Activated CD4-positive, alpha-beta T cell treated with anti-CD3 and anti-CD28 coated beads, Interleukin-2, amount 50 U/mL, for 24 hours (primary cell): ENCODE measurements at places on chromosomes 5 and 9.

GRCh38 chr9:131087354-131087893, 8.9 kb upstream of the AIF1L start:
- DNase-seq = no peak

DNA sequence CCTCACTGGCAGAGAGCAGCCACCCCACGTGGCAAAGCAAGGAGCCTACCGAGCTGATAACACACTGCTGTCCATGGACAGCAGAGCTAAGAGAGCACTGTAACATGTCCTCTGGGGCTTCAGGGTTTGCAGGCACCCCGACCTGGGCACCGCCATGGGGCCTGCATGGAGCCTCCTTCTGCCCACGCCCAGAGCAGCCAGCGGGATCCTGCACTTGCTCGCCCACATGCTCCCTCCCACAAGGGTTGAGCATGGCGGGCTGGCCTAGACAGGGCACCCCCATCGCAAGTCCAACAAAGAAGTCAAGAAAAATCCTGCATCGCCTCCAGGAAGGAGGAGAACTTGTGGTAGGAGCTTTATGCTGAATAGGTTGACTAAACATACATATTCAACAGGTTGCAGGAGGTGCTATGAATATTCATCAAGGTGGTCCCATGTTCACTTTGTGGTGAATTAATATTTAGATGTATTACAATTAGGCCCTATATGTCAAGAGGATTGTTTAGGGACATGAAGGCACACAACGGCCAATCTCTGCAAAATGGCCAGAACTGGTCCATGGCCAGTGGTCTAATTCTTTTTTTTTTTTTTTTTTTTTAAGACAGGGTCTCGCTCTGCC, 3.8 kb upstream of the MIGA2 start:
- no peak for DNase-seq

GRCh38 chr9:37239224-37239859, 119.0 kb downstream of the ZCCHC7 start:
- DNase-seq = no peak

DNA sequence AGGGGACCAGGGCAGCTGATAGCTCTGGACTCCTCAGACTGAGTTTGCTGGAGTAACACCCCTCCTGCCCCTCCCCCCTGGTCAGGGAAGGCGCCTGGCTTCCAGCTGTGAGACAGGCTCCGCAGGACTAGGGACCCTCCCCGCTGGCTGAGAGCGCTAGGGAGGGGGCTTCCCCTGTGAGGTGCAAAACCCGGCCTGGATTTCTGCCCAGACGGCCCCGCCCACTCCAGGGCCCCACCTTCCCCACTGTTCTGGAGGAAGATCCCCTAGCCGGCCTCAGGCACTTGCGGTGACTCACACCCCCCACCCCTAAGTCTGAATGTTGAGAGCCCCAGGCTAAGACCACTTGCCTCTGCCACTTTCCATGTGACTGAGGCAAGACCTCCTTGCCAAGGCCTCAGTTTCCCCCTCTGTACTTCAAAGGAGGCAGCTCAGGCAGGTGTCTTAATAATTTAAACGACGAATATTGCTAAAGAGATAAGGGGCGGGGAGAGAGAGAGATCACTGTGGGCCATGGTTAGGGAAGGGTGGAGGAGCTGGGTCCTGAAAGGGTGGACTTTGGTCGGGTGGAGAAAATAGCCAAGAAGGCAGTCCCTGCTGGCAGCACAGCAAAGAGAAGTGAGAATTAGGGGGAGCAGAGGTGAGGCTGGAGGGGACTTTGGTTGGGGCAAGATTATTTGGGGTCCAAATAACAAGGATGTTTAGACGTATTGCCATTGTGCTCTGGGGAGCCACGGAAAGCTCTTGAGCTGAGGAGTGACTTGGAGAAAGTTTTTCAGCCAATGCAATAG, 1.0 kb upstream of the DAB2IP start:
- DNase-seq = no peak

- DNase-seq = no peak
These were observed 9.3 kb downstream of the KIAA1191 start for GRCh38 chr5:176352116-176352878.

- DNase-seq = no peak
These were observed 311.2 kb downstream of the TRIM32 start for GRCh38 chr9:116998305-116998704.

DNA sequence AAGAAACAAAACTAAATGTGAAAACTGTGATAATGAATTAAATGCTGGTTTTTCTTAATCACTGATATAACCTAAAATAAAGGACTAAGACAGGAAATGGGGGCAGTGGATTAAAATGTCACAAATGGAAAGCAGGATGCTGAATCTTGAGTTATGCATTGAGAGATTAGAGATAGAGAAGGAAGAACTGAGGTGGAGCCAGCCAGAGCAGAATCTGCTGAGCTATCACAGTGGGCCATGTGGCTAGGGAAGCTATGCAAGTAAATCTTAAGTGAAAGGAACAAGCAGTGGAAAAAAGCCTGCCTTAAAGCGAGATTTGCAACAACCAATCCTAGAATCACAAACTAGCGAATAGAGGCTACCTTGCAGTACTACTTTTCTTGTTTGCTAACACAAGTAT, 188.5 kb upstream of the RASA1 start:
- no peak for DNase-seq

DNA sequence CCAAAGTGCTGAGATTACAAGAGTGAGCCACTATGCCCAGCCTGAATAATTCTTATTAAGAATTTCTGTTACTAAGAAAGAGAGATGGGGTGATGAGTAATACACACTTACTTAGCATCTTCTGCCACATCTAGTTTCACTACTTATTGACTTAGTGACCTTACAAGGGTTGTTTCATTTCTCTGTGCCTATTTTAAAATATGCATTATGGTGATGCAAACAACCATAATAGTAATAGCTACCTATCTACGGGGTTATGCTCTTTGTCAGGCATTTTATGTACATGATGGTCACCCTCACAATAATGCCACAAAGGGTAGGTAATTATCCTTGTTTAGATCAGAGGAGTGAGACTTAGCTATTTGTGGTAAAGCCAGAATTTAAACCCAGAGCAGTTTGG, 499.0 kb upstream of the SGCD start:
- DNase-seq = no peak

GRCh38 chr9:135085830-135086546, 1.5 kb upstream of the OLFM1 start:
- DNase-seq = no peak

DNA sequence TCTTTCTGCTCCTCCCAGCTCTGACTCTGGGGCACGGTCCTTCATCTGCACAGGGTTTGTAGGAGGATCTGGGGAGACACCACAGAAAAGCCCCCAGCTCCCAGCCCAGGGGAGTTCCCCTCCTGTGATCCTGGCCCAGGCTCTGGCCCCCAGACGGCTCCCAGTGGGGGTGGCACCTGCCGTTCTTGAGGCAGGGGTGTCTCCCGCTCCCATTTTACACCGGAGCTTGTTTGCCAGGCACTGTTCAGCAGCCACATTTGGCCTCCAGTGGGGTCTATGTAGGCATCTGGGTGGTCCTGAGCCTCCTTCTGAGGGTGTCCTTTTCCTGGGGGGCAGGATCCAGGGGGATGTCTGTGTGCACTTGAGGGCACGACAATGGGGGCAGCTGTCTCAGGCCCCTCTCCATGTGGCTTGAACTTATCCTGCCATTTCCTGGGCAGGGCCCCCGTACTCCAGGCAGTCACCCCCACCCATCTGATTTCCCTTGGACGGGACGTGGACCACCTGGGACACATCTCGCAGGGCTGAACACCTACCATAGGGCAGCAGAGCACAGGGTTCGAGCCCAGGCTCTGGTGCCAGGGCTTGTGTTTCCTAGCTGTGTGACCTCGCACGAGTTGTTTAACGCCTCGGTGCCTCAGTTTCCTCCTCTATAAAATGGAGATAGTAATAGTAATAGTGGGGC, 275.0 kb upstream of the MVB12B start:
- no peak for DNase-seq

DNA sequence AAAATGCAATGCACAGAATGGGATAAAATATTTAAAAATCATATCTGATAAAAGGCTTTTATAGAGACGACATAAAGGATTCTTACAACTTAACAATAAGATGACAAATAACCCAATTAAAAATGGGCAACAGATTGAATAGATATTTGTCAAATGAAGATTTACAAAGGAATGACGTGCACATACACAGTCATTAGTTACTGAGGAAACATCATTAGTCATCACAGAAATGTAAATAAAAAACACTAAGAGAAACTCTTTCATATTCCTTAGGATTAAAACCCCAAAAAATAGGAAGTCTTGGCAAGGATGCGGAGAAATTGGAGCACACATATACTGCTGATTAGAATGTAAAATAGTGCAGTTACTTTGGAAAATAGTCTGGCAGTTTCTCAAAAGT, 1886.0 kb upstream of the CDH6 start:
- DNase-seq = no peak

DNA sequence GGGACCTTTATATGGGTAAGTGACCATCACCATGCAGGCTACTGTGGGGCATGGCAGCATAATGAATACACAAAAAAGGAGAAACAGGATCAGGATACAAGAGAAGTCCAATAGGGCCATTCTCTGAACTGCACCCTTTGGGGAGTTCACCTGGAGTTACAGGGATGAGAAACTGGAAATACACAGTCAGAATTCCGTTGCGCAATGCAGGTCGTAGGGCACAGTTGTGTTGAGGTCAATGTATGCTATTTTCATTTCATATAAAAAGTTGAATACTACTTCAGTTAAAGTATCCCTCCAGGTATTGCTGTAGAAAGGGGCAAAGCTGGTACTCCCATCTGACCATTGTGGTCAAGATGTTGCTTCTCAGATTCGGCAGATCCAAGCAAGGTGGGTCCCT, 471.4 kb downstream of the DMRT2 start:
- DNase-seq = no peak

DNA sequence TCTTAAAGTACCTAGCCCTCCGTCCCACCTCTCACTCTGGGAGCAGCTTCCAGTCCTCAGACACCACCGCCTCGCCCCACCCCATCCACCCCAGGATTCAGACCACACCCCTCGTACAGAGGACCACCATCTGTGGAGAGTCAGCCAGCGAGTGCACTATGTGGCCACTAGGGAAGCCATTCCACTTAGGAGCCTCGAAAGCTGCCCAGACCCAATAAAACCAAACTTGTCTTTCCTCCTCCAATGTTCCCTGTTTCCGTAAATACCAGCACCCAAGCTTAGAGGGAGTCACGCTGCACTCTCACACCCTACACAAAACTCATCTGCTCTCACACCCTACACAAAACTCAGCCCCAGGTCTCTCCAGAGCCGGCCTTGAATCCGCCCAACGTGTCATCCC, 1.9 kb downstream of the GCNT4 start:
- DNase-seq = no peak

GRCh38 chr9:38059233-38059936, 9.6 kb downstream of the SHB start:
- no peak for DNase-seq

DNA sequence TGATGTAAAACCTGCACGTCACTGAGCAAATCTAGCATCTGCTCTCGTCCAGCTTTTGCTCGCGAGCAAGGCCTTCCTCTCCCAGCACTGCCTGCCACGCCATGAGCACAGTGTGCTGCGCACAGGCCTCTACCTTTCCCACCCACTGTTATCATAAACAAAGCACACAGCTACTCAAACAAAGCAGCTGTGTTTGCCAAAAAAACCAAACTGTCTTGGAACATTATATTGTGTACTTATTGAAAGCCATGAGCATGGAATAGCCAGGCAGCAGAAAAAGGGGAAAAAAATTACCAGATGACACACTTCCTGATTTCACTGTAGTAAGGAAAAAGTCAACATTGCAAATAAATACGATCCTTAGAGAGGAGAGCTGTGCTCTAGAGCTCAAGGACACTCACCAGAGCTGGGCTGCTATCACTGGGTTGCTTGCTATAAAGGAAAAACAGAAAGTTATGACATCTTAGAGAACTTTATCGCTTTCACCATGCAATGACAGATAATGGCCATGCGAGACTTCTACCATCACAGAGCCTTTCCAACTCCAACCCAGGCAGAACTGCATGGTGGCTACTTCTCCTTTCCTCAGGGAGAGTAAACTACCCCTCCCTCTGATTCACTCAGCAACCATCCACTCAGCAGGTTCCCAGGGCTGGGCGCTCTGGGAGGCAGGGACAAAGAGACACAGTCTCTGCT, 69.6 kb downstream of the EPB41L4B start:
- no peak for DNase-seq

DNA sequence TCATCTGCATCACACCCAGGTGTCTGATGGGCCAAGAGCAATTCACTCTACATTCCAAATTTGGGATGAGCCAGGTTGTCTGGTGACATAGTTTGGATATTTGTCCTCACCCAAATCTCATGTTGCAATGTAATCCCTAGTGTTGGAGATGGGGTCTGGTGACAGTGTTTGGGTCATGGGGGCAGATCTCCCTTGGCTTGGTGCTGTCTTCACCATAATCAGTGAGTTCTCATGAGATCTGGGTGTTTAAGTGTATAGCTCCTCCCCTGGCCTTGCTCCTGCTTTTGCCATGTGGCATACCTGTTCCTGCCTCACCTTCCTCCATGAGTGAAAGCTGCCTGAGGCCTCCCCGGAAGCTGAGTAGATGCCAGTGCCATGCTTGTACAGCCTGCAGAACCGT, 7.4 kb upstream of the SIL1 start:
- DNase-seq = no peak

DNA sequence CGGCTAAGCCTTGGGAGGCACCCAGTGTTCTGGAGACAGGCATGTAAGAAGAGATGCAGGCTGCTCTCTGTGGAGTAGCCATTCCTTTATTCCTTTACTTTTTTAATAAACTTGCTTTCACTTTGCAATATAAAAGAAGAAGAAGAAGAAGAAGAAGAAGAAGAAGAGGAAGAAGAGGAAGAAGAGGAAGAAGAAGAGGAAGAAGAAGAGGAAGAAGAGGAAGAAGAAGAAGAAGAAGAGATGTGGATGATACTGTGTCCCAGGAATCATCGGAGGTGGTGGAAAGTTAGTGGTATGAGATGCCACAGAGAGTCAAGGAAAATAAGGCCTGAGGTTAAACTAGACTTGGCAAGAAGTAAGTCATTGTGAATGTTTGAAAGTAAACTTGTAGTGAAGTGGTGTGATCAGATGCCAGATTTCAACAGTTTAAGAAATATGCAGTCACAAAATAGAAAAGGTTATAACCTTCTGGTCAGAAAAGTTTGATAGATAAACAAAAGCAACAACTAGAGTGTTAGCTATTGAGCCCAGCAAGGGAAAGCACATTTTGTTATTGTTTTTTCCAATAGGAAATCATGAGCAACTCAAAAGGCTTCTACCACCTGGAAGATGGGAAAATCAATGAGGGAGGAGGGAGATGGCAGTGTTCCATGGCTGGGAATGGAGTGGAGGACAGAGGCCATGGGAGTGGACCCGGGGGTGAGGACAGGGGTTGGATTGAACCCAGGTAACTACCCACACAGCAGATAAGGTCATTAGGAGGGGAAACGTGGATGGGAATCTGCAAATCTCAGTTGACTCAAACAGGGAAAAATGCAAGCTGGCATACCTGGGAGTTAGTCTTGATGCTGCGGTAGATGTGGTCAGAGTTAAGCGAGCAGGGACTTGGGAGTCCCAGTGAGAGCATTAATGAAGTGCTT, 16.8 kb downstream of the AOPEP start:
- no peak for DNase-seq

GRCh38 chr5:176528761-176529115, 8.5 kb downstream of the RNF44 start:
- no peak for DNase-seq
